ENCODE measurements at places on chromosomes 3 and 15.

DNA sequence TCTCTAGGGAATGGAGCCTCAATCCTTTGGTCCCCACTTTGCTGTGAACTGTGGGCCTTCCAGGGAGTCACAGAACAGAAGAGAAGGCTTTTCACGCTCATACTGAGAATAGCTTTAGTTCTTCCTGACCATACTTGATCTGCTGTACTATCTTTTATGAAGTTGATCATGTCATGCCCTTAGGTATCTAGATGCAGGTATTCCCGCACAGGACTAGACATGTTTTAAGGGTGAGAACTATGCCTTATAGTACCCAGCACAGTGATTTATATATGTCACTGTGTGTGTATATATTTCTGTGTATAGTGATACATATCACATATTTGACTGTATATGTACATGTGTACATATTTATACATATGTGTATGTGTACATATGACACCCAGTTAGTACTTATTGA is 358.4 kb upstream of the SEMA6D start:
- no peak for DNase-seq

GRCh38 chr15:99976811-99977271 is 243.6 kb upstream of the LYSMD4 start:
- no peak for DNase-seq

DNA sequence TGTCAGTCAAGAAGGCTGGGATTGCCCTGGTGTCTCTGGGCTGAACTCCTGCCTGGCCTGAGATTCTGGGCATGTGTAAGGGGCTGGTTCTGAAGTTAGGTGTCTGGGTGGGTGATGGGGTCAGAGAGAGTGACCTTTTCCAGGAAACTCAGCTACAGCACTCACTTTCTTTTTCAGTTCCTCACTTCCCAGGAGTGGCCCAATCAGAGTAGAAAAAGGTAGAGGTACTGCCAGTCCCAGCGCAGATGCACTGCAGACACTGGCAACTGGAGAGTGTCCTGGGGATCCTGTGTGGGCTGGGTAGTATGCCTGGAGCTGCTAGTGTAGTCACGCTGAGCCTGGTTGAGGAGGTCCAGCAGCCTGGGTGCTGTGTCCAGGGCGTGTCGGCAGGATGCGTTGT is 46.5 kb upstream of the APEH start:
- DNase-seq, result no peak

- DNase-seq, result no peak
Observed at GRCh38 chr3:141877911-141878310, 1.5 kb downstream of the ATP1B3 start.

DNA sequence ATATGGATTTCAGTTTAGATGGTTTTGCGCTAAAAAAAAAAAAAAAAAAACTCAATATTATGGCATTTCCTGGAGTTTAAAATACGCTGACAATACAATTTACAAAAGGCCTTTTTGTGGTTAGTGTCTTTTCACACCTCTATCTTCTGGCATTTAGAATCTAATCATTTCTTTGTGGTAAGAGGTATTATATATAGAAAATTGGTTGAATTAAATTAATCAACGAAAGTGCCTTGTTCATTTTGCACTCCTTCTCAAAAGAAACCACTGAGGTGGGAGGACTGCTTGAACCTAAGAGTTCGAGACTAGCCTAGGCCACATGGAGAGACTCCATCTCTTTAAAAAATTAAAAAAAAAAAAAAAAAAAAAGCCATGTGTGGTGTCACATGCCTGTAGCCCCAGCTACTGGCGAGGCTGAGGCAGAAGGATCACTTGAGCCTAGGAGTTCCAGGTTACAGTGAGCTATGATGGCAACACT is 90.0 kb upstream of the ICE2 start:
- no peak for DNase-seq

GRCh38 chr15:67922106-67922675 is 82.3 kb upstream of the RNU6-1 start:
- DNase-seq, result no peak

DNA sequence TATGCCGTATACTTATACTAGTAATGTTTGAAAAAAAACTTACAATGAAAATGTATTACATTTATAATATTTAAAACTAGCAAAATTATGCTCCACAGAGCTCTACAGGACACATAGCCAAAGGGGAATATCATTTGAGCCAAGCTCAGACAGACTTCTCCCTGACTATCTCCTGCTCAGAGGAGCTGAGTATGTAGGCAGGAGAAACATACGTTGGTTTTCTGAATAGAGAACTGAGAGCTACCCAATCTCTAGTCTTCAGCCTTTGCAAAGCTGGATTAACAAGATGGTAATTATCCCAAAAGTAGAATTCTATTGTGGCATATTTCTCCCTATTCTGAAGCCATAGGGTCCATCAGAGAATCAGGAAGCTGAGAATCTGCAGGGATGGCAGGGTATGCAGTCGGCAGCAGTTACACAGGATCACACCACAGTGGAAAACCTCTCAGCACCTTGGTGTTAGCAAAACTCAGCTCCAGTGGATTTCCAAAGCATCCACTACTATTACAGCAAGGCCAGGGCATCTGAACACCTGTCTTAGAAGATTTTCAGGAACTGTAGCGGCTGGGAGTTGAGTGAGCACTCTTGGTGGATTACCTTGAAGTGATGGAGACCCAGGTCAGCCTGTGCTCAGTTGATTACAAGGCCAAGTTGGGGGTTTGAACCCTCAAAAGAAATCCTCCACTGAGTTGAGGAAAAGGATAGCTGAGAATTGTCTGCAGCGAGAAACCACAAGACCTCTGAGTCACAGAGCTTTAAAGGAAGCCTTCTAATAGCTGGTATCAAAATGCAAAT is 30.1 kb downstream of the GPR15 start:
- no peak for DNase-seq

- DNase-seq, result no peak
Observed at GRCh38 chr15:70902107-70902506, 9.5 kb downstream of the LRRC49 start.

- DNase-seq, result no peak
Observed at GRCh38 chr3:62184559-62184958, 188.8 kb downstream of the FEZF2 start.

GRCh38 chr15:89157918-89158564 is 63.3 kb downstream of the RLBP1 start:
- no peak for DNase-seq

Measured in KG1 (cell line).